ENCODE measurements at places on chromosomes 13 and 19.

- DNase-seq = no peak
Measured at GRCh38 chr13:23620613-23621315, 50.6 kb downstream of the TNFRSF19 start.

DNA sequence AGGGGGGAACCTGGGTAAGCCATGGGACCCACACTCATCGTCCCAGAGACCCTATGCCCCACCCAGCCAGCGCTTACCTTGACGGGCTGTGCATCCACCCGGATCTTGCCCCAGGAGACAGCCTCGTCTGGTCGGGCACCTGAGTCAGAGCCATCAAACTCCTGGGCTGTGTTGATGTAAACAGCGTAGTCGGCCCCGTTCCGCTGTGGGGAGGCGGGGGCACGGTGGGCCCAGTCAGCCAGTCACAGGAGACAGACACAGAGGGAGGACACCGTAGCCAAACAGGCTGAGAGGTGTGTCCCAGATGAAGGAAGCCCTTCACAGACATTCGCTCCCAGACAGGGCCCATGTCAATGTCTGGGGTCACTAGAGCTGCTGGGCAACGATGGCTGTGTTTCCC lies 5.7 kb downstream of the DHPS start:
- no peak for DNase-seq

- DNase-seq = no peak
Measured at GRCh38 chr13:98099627-98100026, 43.3 kb upstream of the FARP1 start.

GRCh38 chr13:20990910-20991525 lies 70.4 kb downstream of the LATS2 start:
- no peak for DNase-seq

DNA sequence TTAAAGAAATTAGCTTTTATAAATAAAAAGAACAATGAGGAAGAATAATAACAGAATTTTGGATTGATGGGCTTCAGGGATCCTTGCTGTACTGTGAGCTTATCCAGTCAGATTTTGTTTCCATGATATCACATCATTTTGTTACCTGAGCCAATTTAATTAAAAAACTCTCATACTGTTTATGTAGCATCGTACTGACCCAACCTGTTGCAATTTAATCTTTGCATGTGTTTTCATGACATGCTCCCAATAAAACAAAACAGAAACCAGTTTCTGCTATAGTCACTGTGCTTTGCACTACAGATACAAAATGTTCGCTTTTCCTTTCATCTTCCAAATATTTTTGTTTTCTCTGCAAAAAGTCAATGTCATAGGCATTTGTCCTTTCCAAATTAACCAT lies 109.7 kb upstream of the RNF113B start:
- DNase-seq = no peak

GRCh38 chr13:109939180-109939579 lies 152.8 kb upstream of the IRS2 start:
- no peak for DNase-seq

DNA sequence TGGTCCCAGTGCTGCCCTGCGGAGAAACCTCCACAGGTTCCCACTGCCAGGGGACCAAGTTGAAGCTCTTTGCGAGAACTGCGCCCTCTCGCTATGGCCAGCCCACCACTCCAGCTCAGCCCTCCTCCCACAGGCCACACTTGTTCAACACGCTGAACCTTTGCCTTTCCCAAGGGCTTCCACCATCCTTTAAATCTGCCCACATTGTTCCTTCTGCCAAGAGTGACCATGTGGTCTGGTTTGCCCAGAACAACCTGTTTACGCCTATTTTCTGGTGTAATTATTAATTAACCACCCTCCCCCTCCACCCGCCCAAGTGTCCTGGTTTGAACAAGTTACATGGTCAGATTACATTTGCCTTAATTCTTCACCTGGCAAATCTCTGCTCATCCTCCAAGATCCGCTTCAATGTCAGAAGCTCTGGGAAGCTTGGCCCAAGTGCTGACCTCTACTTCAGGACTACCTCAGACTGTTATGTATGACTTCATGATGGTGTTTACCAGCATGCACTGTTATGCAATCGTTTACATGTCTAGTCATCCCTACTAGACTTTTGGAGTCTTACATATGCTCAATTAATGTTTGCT lies 12.0 kb upstream of the USP12 start:
- no peak for DNase-seq

- DNase-seq = peak; percentile 58
Measured at GRCh38 chr13:38394777-38395496, 45.3 kb downstream of the UFM1 start.

- no peak for DNase-seq
Measured at GRCh38 chr13:31826521-31826920, 87.2 kb downstream of the RXFP2 start.

DNA sequence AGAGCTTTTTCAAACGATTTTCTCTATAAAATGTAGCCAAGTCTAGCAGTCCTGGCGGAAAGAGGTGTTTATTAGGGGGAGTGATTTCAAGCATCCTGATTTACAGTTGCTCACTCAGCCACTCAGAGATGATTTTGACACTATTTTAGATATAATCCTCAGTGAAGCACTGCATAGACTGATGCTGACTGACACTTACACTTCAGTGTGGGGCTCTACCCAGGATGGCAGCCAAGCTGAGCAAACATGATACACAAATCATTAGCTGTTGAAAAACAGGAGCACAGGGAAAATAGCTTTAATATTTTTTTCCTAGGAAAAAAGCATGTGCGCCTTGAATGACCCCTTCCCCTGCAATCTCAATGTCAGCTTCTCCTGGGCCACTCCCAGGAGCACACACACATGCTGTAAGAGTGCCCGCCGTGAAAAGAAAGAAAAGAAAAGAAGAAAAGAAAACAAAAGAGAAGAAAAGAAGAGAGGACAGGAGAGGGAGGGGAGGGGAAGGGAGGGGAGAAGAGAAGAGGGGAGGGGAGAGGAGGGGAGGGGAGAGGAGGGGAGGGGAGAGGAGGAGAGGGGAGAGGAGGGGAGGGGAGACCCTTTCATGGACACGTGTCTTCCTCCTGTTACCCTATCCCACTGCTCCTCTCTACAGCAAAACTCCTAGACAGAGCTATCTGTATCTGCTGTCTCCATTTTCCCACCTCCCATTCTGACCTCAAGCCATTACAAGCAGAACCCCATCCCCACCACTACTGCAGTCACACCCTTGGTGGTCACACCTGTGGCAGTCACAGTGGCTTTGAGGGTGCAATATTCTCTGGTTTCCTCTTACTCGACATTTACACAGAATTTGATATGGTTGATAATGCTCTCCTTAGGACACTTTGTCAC lies 36.4 kb downstream of the RCBTB2 start:
- DNase-seq = no peak

DNA sequence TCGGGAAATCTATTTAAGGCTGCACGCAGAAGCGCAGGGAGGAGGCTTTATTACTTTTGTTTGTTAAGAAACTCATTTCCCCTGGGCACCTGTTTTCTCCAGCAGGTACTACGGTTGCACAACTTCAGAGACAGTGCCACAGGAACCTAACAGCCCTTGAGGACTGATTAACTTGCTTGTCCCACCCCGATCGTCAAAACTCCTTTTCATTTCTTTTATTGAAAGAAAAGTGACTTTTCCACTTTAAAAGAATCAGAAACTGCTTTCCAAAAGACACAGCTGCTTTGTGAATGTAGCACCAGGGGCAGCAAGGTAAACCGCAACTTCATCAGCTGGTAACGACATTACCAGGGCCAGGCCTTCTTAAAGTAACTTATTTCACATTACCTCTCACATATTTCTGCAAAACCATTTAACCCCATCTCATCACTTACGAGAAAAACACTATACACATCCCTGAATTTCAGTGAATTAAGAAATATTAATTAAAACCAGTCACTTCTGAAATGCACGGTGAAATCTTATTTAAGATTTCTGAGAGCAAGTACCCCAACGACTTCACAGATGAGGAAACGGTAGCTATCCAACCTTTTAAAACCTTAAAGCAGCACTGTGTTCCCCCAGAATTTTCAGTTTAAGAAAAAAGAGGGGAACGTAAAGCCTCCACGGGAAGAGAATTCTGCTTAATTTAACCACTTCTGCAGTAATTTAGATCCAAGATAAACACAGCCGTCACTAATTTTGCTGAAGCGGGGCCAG lies 1.4 kb downstream of the ANKRD10 start:
- no peak for DNase-seq

DNA sequence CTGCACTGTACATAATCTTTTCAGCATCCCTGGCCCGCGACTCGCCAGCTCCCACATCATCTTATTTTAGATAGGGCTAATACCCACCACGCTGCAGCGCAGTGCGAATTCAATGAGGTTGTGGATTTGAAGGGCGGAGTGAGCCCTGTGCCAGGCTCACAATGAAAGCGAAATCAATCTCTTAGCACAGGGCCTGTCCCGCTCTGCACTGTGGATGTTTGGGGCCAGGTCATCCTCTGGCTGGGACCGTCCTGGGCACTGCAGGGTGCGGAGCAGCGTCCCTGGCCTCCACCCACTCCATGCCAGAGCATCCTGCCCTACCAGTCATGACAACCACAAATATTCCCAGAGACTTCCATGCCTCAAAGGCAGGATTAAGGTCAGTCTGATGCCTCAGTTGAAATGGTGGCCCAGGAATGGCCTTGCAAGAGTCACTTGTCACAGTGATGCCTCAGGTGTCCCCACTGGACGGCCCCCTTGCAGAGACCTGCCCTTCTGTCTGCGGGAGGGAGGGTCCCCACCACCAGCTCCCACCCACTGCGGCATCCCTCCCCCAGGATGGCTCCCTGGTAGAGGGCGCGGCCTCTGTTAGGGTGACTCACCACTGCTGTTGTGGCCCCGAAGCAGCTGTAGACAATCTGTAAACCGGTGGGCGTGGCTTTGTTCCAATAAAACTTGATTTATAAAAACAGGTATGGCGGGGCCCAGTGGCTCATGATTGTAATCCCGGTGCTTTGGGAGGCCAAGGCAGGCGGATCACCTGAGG lies 5.6 kb downstream of the UHRF1 start:
- peak; percentile 82 for DNase-seq

GRCh38 chr19:1025960-1026782 lies at the start of gene CNN2:
Gene CNN2 (plus strand): TSS chr19:1026608. CDS start chr19:1026662, 54 bp downstream.
- peak; percentile 72 for DNase-seq

GRCh38 chr19:45409557-45409920 lies 3.1 kb downstream of the POLR1G start:
- DNase-seq = no peak

DNA sequence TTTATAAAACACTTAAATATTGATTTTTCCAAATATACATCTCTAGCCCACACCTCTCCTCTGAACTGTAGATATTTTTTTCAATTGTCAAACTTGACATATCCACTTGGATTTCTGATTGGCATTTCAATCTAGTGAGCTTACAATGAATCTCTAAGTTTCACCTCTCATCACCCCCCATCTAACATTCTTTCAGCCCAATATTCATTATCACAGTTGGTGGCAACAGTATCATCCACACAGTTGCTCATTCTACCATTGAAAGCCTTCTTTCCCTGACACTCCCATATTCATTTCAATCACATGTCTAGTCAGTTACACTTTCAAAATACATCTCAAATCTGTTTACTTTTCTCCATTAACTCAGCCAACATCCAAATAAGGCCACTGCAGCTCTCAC lies 385.2 kb downstream of the PCDH20 start:
- no peak for DNase-seq

- no peak for DNase-seq
Measured at GRCh38 chr19:49573425-49573824, 6.9 kb downstream of the NOSIP start.

DNA sequence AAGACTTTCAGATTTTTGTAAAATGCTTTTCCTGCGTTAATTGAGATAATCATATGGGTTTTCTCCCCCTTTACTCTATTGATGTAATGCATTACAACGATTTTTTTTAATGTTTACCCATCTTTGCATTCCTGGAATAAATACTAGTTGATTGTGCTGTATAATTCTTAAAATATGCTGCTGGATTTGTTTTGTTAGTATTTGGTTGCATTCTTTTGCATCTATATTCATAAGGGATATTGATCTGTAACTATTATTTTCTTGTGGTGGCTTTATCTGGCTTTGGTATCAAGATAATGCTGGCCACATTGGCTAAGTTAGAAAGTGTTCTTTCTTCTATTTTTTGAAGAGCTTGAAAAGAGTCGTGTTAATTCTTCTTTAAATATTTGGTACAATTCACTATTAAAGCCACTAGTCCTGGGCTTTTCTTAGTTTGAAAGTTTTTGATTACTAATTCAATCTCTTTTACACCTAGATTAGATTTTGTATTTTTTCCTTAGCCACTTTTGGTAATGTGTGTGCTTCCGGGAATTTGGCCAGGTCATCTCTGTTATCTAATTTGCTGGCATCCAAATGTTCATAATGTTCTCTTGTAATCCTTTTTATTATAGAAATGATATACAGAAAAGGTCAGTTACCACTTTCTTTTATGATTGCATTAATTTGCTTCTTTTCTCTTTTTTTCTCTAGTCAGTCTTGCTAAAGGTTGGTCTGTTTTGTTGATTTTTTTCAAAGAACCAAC lies 29.8 kb downstream of the KL start:
- DNase-seq = no peak

GRCh38 chr19:8473648-8474476 lies 28.6 kb downstream of the PRAM1 start:
- no peak for DNase-seq

- peak; percentile 86 for DNase-seq
Measured at GRCh38 chr19:51064534-51065220, at the start of gene KLK13. Gene KLK13 (minus strand): TSS chr19:51065092. CDS start chr19:51065067, 25 bp downstream.

- DNase-seq = no peak
Measured at GRCh38 chr13:99725644-99726043, 224.4 kb downstream of the TM9SF2 start.

DNA sequence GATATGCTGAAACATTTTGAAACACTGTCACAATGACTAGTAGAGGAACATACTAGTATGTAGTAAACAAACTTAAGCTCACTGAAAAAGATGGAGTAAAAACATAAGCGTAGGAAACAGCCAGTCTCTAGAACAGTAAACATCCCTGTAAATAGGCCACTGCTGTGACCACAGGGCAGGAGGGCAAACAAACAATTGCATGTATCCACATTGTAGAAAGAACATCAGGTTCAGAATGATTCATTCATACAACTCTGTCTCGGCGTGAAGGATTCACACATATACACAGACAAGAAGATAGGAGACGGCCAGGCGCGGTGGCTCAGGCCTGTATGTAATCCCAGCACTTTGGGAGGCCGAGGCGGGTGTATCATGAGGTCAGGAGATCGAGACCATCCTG lies 390.1 kb downstream of the IRS2 start:
- DNase-seq = no peak

DNA sequence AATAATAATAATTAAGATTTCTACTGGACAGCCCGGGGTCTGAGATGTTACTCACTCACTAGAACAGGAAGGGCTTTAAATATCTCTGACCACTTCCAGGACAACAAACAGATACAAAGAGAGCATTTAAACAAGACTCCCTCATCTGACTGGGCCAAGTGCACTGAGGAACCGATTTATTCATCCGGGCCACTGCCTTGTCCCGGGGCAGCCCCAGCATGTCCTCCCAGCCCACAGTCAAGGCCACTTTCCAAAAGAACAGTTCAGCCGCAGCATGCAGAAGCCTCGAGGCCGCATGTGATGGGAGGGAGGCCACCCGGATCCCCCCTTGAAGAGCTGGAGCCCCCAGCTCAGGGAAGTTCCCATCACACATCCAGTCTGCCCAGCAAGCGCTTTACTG lies 30.5 kb downstream of the MLLT1 start:
- no peak for DNase-seq

GRCh38 chr19:5445561-5446055 lies 9.6 kb upstream of the ZNRF4 start:
- DNase-seq = peak; percentile 61

All from MG63 (cell line).